Mesendoderm (in vitro differentiated cells): ENCODE measurements at places on chromosomes 1 and 21.

DNA sequence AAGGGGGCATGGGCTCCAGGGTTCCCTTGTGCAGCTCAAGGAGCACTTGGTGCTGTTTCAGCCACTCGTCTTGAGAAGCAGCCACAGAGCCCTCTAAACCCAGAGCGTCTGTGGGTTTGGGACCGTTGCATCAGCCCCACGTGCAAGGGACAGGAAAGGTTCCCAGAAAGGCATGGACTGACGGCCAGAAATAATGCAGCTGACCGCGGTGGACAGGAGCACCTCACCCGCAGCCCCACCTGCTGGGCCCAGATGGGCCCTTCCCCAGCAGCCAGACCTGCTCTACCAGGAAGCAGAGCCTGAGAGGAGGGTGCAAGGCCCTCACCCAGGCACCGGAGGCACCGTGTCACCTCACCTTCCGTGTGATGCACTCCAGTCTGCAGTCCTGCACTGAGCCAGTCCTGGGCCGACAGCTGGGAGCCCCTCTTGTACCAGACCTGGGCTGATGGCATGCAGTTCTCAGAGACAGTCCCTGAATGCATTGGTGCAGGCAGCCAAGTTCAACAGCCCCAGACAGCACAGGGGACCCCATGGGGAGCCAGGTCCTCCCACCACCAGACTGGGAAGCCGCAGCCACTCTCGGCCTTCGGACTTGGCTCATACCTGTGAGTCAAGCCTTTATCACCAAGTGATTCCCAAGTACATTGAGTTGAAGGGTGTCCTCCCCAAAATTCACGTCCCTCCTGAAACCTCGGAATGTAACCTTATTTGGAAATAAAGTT is 4.8 kb upstream of the TFF3 start:
- H3K36me3 ChIP-seq = no peaks in the 10 kb centered on the region
- H3K27me3 ChIP-seq = no peaks in the 10 kb centered on the region
- no peak for DNase-seq
- no peak overlapping the region for H3K27ac ChIP-seq
- H3K4me1 ChIP-seq = no peaks in the 10 kb centered on the region

DNA sequence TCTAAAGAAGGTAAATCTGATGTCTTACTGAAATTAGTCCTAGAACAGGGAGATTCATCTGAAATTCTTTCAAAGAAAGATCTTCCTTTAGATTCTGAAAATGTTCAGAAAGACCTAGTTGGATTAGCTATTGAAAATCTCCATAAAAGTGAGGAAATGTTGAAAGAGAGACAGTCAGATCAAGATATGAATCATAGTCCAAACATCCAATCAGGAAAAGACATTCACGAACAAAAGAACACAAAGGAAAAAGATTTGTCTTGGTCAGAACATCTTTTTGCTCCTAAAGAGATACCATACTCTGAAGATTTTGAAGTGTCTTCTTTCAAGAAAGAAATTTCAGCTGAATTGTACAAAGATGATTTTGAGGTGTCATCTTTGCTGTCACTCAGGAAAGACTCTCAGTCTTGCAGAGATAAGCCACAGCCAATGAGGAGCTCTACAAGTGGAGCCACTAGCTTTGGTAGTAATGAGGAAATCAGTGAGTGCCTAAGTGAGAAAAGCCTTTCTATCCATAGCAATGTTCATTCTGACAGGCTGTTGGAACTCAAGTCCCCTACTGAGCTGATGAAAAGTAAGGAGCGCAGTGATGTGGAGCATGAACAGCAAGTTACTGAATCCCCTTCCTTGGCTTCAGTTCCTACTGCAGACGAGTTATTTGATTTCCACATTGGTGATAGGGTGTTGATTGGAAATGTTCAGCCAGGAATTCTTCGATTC is 61.6 kb upstream of the QSOX1 start:
- no peaks in the 10 kb centered on the region for H3K27me3 ChIP-seq
- no peak overlapping the region for H3K27ac ChIP-seq
- H3K4me3 ChIP-seq = no peak overlapping the region
- DNase-seq = no peak
- no peaks in the 10 kb centered on the region for H3K4me1 ChIP-seq

DNA sequence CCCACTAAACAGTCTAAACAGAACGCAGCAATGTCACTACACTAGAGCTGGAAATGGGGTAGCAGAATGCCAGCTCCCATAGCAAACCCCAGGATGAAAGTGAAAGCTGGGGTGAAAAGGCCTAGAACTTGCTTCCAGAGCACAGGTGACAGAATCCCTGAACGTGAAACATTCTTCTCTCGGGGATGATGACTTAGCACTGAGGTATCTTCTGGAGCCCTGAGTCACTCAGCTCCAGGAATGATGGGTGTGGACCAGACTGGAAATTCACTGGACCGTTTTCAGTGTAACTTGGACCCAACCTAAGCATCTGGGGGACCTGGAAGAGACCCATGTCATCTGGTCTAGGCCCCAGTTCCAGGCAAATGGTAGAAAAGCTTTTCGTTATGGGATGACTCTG is 108.9 kb downstream of the CDC7 start:
- H3K27ac ChIP-seq = no peak overlapping the region
- no peaks in the 10 kb centered on the region for H3K36me3 ChIP-seq
- H3K27me3 ChIP-seq = no peaks in the 10 kb centered on the region
- peak; percentile 80 for DNase-seq
- H3K4me1 ChIP-seq = peaks cover 11% of the 10 kb centered on the region

- no peaks in the 10 kb centered on the region for H3K4me1 ChIP-seq
- H3K27me3 ChIP-seq = no peaks in the 10 kb centered on the region
- H3K4me3 ChIP-seq = no peak overlapping the region
- H3K36me3 ChIP-seq = no peaks in the 10 kb centered on the region
Observed at GRCh38 chr21:15682977-15683376, 46.8 kb upstream of the USP25 start.
